ENCODE measurements at places on chromosomes 12 and 14. TPM values are rescaled to one million over a fixed set of nuclear protein-coding genes. Genes with fewer than 3 reads are reported as not detected.

DNA sequence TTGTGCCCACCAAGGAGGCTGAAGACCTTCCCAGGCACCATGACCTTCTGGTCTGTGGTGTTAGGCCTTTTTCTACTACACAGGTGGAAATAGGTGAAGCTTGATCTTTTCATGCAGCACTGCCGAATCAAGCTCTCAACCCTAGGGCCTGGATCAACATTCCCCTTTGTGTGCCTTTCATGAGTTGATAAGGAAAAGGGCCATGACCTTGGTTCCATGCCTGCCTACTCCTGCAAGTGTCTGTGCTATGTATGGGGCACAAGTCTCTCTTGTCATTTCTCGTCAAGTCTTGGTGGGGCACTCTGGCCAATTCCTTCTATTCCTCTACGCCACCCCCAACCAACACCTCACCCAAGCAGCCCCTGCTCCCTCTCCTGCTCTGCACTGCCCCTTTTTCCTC is 154.5 kb downstream of the SLC8A3 start:
- H3K4me1 ChIP-seq, result no peaks in the 10 kb centered on the region
- peaks cover 4% of the 10 kb centered on the region for H3K36me3 ChIP-seq

GRCh38 chr12:57057067-57057751 is 7.3 kb upstream of the MYO1A start:
- no peak overlapping the region for H3K4me3 ChIP-seq
- H3K4me1 ChIP-seq, result peaks cover 3% of the 10 kb centered on the region
- peaks cover 4% of the 10 kb centered on the region for H3K36me3 ChIP-seq

- no peak for DNase-seq
- no peaks in the 10 kb centered on the region for H3K36me3 ChIP-seq
- H3K4me1 ChIP-seq, result peaks cover under 1% of the 10 kb centered on the region
- H3K27me3 ChIP-seq, result peaks cover 7% of the 10 kb centered on the region
- no peak overlapping the region for H3K4me3 ChIP-seq
These were observed 78.5 kb upstream of the RASSF3 start for GRCh38 chr12:64531665-64532334.

DNA sequence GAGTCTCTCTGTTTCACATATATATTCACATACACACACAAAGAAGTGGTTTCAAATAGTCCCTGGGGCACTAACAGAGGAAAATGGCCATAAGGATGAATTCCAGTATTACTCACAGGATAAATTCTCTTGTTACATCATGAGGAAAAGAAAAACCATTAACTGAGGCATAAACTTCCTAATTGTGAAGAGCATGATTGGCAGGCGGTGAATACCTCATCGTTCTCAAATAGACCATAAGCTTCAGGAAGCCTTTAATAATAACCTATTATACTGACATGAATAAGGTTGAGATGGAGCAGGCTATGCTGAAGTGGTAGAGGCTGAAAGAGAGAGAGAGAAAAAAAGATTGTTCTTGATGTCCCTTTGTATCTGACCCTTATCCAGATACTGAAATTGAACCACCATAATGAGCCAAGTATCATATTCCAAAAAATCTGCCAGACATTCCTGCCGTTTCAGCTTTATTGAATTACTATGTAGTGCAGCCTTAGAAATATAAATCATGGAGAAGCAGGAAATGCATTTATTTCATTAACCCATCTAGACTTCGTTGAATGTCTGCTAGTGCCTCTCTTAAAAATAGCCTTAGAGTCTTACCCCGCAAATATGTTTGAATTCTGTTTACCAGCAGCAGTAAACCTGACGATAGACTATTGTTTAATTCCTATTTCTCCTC is 86.8 kb downstream of the NUAK1 start:
- no peak overlapping the region for H3K27ac ChIP-seq
- H3K27me3 ChIP-seq, result peaks cover 48% of the 10 kb centered on the region
- no peaks in the 10 kb centered on the region for H3K36me3 ChIP-seq
- no peak overlapping the region for H3K4me3 ChIP-seq
- DNase-seq, result no peak

DNA sequence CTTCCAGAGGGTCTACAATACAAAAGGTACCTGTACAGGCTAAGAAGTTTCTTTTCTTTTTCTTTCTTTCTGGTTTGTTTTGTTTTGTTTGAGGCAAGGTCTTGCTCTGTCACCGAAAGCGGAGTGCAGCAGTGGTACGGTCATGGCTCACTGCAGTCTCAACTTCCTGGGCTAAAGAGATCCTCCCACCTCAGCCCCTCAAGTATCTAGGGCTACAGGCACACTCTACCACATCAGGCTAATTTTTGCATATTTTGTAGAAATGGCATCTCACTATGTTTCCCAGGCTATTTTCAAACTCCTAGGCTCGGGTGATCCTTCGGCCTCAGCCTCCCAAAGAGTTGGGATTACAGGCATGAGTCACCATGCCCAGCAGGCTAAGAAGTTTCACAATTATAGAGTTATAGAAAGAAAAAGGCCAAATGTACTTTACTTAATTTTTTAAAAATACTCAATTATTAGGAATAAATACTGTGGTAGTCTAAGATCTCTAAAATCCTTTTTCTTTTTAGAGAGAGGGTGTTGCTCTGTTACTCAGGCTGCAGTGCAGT is 3.0 kb upstream of the PIGH start:
- H3K4me1 ChIP-seq, result peaks cover 15% of the 10 kb centered on the region
- no peaks in the 10 kb centered on the region for H3K36me3 ChIP-seq
- no peak overlapping the region for H3K27ac ChIP-seq
- peaks cover 4% of the 10 kb centered on the region for H3K27me3 ChIP-seq
- no peak for DNase-seq

- H3K36me3 ChIP-seq, result no peaks in the 10 kb centered on the region
- H3K27me3 ChIP-seq, result peaks cover 6% of the 10 kb centered on the region
- no peak for DNase-seq
- no peak overlapping the region for H3K4me3 ChIP-seq
- H3K27ac ChIP-seq, result no peak overlapping the region
These were observed 383.8 kb downstream of the PCNX1 start for GRCh38 chr14:71290960-71291466.

- peaks cover 10% of the 10 kb centered on the region for H3K4me1 ChIP-seq
- H3K36me3 ChIP-seq, result no peaks in the 10 kb centered on the region
- no peak overlapping the region for H3K4me3 ChIP-seq
- no peak for DNase-seq
- H3K27ac ChIP-seq, result no peak overlapping the region
These were observed 27.7 kb upstream of the TMED10 start for GRCh38 chr14:75204116-75204515.

DNA sequence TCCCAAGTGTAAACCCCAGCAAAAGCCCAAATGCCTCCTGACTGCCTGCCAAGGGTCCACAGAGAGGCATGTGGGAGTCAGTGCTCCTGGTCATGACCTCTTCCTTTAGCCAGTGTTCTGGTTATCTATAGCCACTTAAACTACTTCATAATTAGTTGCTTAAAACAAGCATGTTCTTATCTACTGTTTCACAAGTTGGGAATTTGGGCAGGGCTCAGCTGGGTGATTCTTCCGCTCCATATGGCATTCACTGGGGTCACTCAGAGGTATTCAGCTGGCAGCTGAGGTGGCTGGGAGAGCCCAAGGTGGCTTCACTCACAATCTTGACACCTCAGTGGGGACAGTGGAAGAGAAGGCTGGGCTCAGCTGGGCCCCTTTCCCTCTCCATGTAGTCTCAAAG is 184.0 kb upstream of the RGS6 start:
- H3K4me3 ChIP-seq, result no peak overlapping the region
- H3K4me1 ChIP-seq, result peaks cover 2% of the 10 kb centered on the region
- H3K27ac ChIP-seq, result no peak overlapping the region
- H3K36me3 ChIP-seq, result no peaks in the 10 kb centered on the region

DNA sequence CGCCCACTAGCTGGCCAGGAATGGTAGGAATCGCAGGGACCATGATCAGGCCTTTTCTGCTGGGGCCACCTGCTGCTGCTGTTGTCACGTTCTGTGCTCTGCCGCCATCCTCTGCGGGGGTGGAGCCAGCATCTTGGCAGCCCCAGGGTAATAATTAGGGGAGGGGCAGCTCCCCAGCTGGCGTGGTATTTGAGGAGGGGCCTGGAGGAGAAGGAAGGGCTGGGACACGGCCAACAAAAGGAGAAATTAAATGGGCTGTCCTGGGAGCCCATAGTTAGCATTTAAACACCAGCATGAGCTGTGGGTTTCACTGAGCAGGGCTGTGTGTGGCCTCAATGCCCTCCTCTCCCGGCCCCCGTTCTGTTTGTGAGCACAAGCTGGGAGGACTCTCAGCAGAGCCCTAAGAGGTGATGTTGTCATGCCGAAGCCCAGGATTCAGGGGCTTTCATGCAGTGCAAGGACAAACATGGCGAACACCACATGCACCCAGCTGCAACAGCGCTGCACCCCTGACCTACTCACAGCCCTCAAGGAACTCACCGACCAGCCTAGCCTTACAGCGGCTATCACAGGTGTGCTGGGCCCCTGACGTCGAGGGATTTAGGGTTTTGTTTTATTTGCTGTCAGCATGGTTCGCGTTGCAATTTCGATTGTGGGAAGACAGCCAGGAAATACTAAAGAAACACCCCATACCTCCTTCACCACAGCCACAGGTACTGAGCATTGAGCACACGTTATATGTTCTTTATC is 324.3 kb downstream of the CACNA1C start:
- peaks cover 36% of the 10 kb centered on the region for H3K27me3 ChIP-seq
- H3K4me3 ChIP-seq, result no peak overlapping the region
- H3K36me3 ChIP-seq, result no peaks in the 10 kb centered on the region

DNA sequence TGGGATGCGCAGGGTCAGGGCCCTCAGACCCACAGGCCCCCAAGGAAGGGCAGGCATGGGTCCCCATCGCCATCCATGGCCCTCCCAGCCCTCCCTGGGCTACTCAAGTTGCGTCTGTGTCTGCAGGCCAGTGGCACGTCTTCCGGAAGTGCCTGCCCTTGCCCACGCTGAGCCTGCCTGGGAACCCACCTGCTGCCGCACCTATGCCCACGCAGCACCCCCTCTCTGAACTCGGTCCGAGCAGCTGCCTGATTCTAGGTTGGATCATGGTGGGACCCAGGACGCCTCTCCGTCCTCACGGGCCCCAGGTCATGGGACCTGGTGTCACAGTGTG is 182.8 kb downstream of the ADGRD1 start:
- H3K27me3 ChIP-seq, result peaks cover 8% of the 10 kb centered on the region
- H3K4me1 ChIP-seq, result peaks cover 5% of the 10 kb centered on the region
- DNase-seq, result no peak
- no peak overlapping the region for H3K4me3 ChIP-seq
- no peak overlapping the region for H3K27ac ChIP-seq

- no peaks in the 10 kb centered on the region for H3K27me3 ChIP-seq
- H3K36me3 ChIP-seq, result peaks cover 5% of the 10 kb centered on the region
- no peak for DNase-seq
- H3K4me3 ChIP-seq, result no peak overlapping the region
These were observed 17.9 kb downstream of the TIMELESS start for GRCh38 chr12:56431288-56431687.

DNA sequence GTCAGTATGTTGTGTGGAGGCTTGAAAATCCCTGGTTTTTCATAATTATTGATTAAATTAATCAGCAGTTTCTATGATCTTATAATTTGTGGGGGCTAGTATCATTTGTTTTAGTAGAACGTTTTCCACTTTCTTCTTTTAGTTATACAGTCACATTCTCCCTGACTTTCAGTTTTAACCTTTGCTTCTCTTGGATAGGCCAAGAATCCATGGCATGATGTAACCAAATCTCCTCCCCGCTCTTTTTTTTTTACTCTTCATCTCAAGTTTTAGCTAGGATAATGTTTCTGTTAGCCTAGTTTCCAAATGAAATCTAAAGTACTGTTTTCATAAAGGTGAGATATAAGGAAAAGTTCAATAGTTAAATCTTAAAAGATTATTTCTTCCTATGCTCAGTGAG is 106.5 kb downstream of the TMEM117 start:
- no peak for DNase-seq
- no peak overlapping the region for H3K4me3 ChIP-seq
- H3K36me3 ChIP-seq, result no peaks in the 10 kb centered on the region
- no peak overlapping the region for H3K27ac ChIP-seq

DNA sequence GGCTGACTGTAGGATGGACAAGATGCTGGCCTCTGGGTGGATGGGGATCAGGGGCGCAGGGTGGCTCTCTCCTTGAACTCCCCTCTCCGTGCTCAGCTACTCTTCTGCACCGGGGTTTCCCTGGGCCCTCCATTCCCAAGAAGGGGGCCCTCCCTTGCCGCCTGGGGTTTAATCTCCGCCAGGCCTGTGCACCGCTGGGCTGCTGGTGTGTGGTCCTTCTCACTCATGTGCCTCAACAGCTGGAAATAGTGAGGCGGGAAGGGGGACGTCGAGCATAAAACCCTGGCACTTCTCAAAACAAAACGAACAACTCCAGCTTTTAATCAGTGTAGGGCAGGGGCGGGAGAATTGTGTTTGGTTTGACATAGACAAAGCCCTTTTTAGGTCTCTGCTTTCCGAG is 19.0 kb upstream of the SMOC1 start:
- peaks cover 28% of the 10 kb centered on the region for H3K27me3 ChIP-seq
- no peak for DNase-seq
- peaks cover 3% of the 10 kb centered on the region for H3K36me3 ChIP-seq
- H3K27ac ChIP-seq, result no peak overlapping the region

DNA sequence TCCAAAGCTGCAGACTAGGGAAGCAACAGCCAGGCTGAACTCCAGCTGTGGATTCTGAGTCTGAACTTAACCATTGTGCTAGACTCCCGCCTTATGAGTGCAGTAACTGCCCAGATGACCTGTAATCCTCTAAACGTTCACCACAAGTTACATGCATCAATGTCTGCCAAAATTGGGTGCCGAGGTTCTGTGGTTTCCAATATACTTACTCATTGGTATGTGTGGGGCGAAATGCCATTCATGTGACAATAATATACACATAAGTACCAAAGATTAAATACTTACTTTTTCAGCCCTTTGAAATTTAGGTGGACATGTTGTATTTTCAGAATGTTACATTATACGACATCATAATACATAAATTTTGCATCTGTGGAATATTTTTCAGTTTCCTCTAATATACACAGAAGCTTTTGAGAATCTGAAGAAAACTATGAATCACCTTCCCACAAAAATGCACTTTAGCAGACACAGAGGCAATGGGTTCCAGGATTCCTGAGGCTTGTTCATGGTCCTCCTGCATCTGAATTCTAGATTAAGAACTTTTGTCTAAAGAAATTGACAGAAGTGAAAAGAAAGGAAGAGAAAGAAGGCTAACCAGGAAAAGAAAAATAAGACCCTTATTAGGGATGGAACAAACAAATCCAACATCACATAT is 31.7 kb downstream of the GRIP1 start:
- no peak overlapping the region for H3K4me3 ChIP-seq
- peaks cover 19% of the 10 kb centered on the region for H3K27me3 ChIP-seq
- no peak for DNase-seq

Gene LGALS3
- 49.8 TPM for total RNA-seq

Gene KITLG
- total RNA-seq, result 0.50 TPM

Gene LTBP2
- 0.57 TPM for total RNA-seq

Gene TAS2R14
- total RNA-seq, result 2.4 TPM

Gene ACOT4
- total RNA-seq, result 1.1 TPM

Gene GPR137C
- total RNA-seq, result 0.37 TPM

Gene WNT5B
- not detected for total RNA-seq

Gene CLEC1B
- total RNA-seq, result 0.94 TPM

Gene PRPH
- not detected for total RNA-seq

Gene ACTN1
- 88.9 TPM for total RNA-seq

Gene TMEM229B
- 15.2 TPM for total RNA-seq

Gene MYF5
- total RNA-seq, result not detected

Measured in T-helper 17 cell (primary cell).